NCI-H1105 (cell line): ENCODE measurements at places on chromosomes 2 and 18.

- no peak for DNase-seq
Observed at GRCh38 chr2:128894896-128895295, 576.2 kb upstream of the HS6ST1 start.

DNA sequence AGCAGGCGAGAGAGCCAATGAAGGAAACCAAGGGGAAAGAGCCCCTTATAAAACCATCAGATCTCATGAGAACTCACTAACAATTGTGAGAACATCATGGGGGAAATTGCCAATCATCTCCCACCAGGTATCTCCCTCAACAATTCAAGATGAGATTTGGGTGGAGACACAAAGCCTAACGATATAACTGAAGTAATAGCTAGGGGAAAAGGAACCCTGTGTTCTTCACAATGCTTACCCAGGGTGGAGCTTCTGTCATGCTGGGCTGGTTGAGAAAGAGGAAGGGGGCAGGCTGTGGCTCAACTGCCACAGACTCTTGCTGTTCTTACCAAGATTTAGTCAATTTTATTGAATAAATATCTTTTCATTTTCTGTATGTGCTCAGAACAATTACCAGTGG, 392.1 kb upstream of the HS6ST1 start:
- DNase-seq: no peak

GRCh38 chr2:226877491-226877890, 41.6 kb downstream of the RHBDD1 start:
- DNase-seq: no peak

- DNase-seq: peak; percentile 62
Observed at GRCh38 chr2:212154477-212154878, 384.1 kb downstream of the ERBB4 start.

DNA sequence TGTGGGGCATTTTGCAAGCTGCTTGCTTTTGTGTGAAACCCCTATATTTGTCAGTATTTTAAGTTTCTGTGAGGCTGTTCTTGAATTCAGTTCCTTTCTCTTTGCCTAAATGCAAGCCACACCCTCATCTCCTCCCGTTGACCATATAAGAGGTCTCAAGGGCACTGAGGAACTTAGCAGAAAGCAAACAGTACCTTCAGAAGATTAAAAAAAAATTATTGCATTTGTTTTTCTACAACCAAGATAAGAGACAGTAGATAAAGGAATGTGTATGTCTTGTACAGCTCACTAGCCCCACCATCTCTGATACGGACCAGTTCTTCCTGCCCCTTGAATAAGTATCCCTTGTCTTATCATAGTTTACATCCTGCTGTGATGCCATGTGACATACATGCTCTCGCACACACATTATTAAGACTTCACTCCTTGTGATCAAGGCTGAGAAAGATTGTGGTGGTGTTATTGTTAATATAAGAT, 64.2 kb downstream of the NPAS2 start:
- DNase-seq: no peak

DNA sequence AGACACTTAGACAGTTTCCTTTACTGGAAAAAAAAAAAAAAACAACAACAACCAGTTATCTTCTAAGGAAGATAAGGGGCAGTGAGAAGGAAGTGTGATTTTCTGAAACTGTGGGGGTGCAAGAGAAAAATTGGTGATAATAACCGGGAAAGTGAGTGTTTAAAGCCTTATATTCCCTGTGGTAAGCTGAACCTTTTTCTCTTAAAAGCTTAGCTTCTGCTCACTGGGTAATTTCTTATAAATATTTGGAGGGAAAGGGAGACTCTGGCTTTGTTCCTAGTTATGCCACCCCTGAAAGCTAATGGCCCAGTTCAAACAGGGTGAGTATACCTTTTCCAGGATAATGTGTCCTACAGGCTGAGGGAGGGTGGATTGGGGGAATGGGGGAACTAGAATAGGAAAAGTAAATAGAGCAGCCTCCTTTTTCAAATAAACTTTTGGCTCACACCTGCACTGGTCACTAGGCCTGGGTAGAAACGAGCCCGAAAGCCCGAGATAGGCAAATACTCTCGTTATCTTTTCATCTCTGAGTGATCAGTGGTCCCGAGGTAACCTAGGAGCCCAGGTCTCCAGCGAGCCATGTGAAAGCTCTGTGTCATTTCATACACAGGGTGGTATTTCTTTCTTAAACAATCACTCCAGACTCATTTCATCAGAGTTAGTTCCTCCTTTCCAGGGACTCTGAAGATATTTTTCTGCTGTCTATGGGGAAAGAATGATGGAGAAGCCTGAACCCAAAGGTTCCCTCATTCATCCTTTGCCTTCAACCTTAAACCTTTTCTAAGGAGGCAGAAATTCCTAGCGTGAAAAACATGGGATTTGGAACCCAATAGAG, 15.5 kb upstream of the SRBD1 start:
- DNase-seq: no peak

DNA sequence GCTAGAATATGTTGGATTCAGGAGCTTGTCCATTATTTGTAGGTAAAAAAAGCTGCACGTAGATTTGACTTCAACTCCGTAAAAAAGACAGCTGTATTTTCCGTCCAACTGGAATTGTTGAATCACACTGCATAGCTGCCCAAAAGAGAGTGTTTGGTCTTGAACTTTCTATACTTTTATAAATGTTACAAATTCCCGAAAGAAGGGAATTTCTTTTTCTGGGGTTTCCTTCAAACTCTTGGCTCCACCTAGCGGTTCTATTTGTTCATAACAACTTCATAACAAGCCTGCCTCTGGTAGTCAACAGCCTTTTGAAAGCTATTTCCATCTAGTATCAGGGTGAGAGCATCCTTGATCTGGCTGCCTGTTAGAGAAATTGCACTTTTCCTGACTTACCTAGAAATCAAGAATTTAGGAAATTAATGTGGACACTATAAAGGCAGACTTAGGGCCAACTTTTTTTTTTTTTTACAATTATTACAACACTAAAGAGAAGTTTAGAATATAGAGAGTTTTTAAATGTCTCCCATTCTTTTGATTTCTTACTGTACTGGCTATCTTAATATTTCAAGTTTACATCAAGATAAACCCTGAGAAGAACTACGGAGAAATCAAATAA, 48.1 kb downstream of the TMEM185B start:
- DNase-seq: peak; percentile 61

DNA sequence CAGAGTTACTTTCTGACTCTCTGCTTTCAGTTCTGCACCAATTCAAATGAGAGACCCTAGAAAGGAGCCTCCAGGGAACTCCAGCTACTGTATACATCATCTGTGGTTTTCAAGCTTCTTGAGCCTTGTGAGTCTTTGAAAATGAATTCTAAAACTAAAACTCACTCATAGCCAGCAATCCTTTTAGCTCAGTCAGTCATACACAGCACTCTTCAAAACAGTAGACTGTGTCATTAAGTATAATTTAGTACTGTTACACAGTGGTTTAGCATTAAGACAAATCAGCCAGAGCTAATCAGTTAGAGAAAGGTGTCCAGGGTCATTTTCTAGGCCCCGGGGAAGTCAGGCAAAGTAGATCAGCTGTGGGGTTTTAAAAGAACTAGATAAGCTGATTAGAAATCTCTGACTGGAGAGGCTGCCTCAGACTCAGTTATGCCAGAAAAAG, 322.1 kb upstream of the THUMPD2 start:
- DNase-seq: no peak
